ENCODE measurements at places on chromosomes 11 and 22.

- DNase-seq = peak; percentile 82
Measured at GRCh38 chr11:100830978-100831732, 144.1 kb downstream of the ARHGAP42 start.

GRCh38 chr11:127818625-127819024 is 768.7 kb downstream of the ETS1 start:
- DNase-seq = no peak

DNA sequence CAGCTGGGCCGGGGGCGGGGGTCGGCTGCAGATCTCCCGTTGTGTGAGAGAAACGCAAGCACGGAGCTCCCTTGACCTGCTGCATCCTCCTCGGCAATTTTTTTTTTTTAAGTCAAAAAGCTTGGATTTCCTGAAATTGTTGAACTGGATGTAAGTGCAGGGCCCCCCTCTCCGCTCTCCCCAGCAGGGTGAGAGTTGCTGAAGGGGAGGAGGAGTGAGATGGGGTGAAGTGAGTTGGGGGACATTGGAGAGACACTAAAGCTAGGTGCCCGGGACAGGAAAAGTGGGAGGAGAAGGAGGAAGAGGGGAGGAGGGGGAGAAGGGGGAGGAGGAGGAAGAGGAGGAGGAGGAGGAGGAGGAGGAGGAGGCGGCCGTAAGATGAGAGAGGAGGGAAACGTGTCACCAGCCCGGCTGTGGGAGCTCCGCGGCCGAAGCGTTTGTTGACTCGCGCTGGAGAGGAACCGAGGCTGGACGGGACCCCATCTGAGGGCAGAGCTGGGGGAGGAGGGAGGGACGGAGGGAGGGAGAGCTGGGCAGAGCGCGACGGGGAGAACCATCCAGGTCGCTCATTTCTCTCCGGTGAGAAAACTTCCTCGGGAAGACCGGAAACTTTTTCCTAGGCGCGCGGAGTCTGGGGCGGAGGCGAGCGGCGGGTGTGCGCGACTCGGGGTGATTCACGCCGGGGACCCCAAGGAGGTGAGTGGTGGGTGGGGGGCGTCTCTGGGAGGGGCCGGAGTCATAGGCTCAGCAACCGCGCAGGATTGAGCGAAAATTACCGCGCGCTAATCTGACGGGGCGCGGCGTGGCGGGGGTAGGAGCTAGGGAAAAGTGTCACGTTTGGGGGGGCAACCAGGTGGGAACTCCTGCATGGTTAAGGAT is 80.2 kb downstream of the PRR5L start:
- no peak for DNase-seq

DNA sequence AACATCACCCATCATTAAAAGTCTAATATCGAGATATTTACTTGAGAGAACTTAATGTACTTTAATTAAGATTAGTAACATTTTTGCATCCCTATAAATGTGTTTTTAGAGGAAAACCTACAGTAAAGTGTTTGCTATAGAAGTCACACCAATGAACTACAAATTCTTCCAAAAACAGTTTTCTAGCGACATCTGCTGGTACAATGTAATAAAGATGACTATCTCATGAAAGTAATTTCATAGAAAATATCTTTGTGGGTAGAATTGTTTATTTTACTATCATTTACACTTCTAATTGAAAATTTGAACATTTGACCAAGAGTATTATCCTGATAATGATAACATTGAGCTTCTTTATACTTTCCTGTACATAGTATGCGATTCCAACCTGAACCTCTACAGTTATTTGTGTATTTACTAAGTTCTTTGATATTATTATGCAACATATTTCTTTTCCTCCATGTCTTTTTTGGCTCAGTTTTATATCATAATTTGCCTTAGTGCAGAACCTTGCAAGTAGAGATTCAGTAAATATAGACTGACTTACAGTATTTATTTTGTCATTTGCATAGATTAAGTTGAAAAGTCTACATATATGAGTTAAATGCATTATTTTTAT is 252.7 kb downstream of the TMEM135 start:
- DNase-seq = peak; percentile 45

- DNase-seq = no peak
Measured at GRCh38 chr22:33883961-33884808, 36.1 kb downstream of the LARGE1 start.

DNA sequence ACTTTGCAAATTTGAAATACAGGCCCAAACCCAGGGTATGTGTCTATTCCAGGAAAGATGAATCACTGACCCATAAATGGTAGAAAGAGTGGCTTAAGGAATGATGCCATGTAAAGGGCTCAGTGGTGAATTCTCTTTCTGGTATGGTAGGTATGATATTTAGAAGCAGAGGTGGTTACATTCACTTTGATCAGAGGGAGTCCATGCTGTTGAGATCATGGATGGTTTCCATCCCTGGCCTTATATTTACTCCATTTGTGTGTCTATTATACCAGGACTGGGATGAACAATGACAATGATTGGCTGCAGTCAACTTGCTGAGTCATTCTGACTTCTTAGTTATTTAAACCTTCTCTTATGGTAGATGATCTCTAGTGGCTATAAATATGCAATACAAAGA is 419.8 kb upstream of the LRRC4C start:
- no peak for DNase-seq
